ENCODE measurements at places on chromosomes 16 and 17.

- no peak for DNase-seq
These were observed 96.6 kb downstream of the HELZ start for GRCh38 chr17:67148352-67148751.

DNA sequence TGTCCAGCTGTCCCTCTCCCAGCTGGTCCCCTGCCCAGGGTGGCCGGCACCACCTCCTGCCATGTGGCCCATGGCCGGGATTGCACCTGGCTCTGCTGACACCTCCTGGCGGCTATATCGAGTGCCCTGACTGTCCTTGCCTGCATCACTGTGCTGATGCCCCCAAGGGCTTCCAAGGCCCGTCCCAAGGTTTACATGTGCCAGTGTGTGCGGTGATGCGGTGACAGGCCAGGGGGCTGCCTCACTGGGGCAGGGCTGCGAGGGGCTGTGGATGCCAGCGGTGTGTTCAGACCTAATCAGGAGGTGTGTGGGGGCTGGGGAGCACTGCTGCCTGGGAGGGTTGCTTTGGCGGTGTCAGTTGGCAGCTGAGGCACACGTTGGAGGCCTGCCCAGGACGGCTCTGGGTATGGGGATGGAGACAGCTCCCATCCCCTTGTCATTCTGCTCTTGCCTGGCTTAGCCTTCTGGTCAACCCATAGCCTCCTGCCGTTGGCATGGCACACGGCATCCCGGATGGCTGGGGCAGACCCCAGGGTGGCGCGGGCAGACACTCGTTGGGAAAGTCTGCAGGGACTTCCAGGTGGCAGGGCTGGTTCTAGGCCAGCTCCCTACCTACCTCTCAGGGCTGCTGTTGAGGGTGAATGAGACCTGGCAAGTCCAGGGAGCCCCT is 5.5 kb downstream of the MAP2K3 start:
- DNase-seq = no peak

DNA sequence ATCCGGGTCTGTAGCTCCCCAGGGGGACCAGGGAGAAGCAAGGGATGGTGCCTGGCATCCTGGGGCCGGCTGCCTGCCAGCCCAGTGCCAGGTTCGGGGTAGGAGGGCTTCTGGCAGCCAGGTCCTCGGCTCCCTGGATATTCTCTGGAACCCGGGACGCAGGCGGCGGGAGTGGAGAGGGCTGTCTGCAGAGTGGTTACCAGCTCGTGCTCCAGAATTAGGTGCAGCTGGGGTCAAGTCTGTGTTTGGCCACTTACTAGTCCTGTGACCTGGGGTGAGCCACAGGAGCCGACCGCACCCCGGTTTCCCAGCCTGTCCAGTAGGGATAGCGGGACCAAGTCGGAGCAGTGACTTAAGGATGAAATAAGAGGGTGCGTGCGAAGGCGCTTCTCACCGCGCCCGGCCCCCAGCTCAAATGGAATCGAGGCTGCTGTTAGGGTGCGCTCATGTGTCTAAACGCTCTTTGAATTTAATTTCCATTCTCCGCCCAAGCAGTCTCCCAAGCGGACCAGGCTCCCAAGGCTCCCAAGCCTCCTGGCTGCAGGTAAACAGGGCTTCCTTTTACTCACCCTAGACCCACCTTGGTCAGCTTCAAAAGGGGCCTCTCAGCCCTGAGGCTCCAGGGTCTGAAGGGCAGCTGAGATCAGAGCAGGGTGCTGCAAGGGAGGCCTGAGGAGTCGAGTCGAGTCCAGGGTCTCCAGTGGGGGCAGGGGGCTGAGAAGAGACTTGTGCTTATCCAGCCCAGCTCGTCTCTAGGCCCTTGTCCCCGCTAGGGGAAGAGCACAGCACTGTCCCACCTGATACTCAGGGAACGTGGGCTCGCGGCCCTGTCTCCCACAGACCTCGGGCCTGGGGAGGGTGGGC is 28.3 kb upstream of the ZNF469 start:
- no peak for DNase-seq

DNA sequence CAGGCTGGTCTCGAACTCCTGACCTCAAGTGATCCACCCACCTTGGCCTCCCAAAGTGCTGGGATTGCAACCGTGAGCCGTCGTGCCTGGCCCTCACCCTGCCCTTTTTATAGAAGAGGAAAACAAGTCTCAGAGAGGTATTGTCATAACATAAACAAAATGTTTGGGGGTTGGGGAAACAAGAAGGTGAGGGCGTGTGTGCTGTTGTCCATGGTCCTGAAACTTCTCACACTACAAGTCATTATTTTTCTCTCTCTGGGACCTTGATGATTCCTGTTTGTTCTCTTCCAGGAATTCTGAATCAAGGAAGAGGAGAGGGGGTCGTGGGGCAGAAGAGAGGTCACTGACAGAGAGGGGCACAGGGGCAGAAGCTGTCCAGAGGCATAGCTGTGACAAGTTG is 160.2 kb upstream of the LHX1 start:
- no peak for DNase-seq

GRCh38 chr16:66687906-66688625 is 8.5 kb downstream of the CMTM4 start:
- DNase-seq = no peak

DNA sequence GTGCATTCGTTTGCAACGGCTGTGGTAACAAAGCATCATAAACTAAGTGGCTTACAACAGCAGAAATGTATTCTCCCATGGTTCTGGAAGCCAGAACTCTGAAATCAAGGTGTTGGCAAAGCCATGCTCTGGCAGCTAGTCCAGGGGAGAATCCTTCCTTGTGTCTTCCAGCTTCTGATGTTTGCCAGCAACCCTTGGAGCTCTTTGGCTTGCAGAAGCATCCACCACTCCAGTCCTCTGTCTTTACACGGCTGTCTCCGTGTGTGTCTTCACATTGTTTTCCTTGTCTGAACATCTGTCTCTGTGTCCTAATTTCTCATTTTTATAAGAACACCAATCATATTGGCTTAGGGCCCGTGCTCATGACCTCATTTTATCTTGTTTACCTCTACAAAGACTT is 265.3 kb upstream of the HSBP1 start:
- DNase-seq = no peak

DNA sequence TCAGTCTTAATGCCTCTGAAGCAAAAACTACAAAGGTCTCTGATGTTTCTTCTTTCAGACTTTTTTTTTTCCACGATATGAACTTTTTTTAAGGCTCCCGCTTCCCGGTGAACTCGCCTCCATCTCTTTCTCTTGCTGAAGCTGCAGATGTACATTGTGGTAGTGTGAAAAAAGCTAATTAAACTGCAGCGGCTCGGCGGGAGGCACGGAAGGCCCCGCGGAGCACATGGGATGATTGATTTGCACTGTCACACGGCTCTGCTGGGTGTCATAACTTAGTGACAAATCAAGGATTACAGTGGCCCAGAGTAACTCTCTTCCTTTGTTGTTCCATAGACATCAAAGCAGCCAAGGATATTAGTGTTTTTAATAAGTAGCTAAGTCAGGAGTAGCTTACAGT is 196.3 kb downstream of the AXIN2 start:
- no peak for DNase-seq

DNA sequence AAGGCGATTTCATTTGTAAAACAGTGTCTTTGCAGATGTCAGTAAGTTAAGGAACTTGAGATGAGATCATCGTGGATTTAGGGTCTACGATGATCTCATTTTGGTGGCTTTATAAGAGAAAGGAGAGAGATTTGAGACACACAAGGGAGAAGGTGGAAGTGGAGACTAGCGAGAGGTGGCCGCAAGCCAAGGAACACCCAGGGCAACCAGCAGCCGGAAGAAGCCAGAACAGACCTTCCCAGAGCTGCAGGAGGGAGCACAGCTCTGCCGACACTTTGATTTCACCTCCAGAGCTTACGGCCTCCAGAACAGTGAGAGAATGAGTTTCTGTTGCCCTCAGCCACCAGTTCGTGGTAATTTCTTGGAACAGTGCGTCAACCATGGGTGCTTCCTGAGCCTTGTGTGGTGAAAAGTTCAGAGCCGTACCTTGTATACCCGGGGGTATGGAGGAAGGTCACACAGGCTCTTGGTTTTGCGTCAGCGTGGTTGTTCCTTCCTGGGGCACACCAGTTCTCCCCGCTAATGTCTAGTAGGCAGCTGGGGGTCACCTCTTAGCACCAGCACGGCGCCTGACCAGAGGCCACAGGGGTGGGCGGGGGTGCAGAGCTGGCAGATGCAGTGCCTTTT is 12.9 kb upstream of the SEC14L1 start:
- DNase-seq = peak; percentile 16

DNA sequence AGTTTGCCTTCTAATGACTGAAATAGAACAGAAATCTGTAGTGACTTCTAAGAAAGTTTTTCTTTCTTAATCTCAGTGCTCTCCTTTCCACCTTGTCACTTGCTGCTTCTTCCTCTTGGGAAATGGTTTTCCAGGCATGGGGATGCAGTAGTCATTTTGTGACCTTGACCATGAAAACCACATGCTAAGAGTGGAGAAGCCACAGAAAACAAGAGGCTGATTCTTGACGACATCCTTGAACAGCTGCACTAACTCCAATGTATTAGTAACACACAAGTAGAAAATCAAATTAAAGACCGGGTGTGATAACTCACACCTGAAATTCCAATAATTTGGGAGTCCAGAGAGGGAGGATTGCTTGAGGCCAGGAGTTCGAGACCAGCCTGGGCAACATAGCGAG is 15.5 kb upstream of the USP31 start:
- no peak for DNase-seq

- DNase-seq = no peak
These were observed 10.7 kb downstream of the PYCARD start for GRCh38 chr16:31191697-31192428.

GRCh38 chr16:19523559-19524355 is at the start of gene CCP110:
CCP110 (plus strand) TSS chr16:19523942; CDS start chr16:19527882, 3,940 bp downstream.
- peak; percentile 94 for DNase-seq

- no peak for DNase-seq
These were observed 3.2 kb upstream of the NLK start for GRCh38 chr17:28039251-28039650.

GRCh38 chr17:17406225-17406624 is 70.6 kb upstream of the MED9 start:
- DNase-seq = no peak

DNA sequence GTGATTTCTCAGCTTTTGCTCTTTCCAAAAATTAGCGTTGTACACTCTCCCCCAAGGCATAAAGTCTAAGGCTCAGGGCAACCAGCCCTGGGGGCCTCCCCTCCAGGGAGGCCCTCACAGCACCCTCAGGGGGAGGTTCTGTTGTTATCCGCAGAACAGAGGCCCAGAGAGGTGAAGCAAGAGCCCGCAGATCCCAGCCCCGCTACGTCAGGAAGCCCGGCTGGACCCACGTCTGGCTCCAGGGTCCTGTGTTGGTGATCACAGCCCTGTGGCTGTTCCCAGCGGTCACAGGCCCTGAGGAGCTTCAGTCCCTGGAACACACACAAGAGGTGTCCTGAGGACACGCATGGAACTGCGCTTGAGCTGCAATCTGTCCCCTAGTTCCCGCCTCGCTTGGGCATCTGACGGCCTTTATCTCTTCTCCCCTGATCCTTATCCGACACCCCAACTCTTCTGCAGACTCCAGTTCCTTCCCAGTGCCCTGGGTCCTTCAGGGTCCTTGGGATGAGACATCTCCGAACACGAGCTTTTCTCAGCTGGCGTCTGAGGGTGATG is 1.1 kb upstream of the ZG16B start:
- DNase-seq = no peak

GRCh38 chr17:8465759-8466158 is 30.1 kb downstream of the NDEL1 start:
- DNase-seq = no peak

- no peak for DNase-seq
These were observed 66.5 kb downstream of the RBFOX3 start for GRCh38 chr17:79544142-79544914.

- no peak for DNase-seq
These were observed 13.4 kb upstream of the NLK start for GRCh38 chr17:28029044-28029443.

- DNase-seq = no peak
These were observed 160.0 kb downstream of the CBLN1 start for GRCh38 chr16:49121636-49122035.

- DNase-seq = no peak
These were observed 27.0 kb downstream of the RSL1D1 start for GRCh38 chr16:11824362-11824761.

- DNase-seq = no peak
These were observed 105.0 kb downstream of the CCDC182 start for GRCh38 chr17:57640079-57640478.

GRCh38 chr17:246851-247421 is 65.5 kb upstream of the DOC2B start:
- DNase-seq = no peak

DNA sequence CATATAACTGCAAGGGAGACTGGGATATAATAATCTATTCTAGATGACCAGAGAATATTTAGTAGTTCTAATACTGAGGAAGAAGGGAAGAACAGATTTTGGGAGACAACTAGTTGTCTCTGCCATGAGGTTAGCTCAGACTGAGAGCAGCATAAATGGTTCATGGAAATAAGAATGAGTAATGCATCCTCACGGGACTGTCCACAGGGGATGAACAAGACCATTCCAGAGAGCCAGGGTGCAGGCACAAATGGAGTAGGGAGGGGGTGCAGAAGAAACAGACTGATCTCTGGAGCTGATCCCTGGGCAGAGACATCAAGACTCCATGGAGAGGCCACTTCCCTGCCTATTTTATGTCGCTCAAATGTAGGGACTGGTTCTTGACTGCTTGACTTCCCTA is 30.4 kb downstream of the NLRC5 start:
- DNase-seq = no peak
